Activated CD4-positive, alpha-beta memory T cell treated with anti-CD3 and anti-CD28 coated beads, Interleukin-2, amount 10 ng/mL, durations not matched to agents 7 days and 5 days (primary cell): ENCODE measurements at places on chromosomes 12 and 14. TPM values are rescaled to one million over a fixed set of nuclear protein-coding genes. Genes with fewer than 3 reads are reported as not detected.

DNA sequence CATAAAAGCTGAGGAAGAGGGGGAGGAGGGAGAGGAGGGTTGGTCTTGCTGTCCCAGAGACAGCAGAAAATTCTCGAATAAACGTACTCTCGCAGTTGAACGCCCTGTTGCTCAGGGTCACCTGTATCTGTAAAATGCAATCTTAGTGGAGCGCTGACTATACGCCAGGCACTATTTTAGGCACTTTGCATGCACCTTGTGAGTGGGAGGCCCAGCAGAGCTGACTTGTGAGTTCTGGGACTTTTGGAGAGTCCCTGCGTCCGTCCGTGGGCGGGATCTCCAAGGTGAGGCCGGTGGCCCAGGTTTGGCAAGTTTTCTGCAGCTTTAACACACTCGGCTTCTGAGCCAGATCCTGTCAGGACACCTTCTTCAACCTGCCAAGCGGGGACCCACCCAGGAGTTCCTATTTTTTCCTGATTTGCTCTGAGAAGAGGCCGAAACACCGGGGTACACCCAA is 32.5 kb upstream of the PLEKHG6 start:
- no peak for DNase-seq

DNA sequence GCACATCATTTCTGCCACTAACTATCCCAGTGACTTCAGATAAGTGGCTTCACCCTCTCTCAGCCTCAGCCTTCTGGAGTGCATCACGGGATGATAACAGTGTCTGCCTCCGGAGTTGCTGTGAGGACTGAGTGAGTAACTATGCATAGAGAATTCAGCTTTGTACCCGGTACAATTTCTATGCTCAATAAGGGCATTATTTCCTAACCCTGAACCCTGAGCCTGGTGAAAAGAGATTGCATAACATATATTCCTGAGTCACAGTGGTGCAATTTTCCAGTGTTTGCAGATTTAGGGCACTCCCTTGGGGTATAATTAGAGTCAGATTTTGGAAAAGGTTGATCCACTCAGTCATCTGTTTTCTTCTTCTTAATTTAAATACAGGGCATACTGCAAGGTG is 181.1 kb downstream of the PTPN11 start:
- no peak for DNase-seq

The POLE2 gene
- 24.1 TPM for total RNA-seq

GRCh38 chr12:123723011-123723410 is 10.9 kb downstream of the ATP6V0A2 start:
- no peak for DNase-seq

GRCh38 chr14:27389402-27389801 is 791.6 kb upstream of the NOVA1 start:
- no peak for DNase-seq

The KLRC2 gene
- total RNA-seq = not detected

The HNRNPA1 gene
- 1,363 TPM for total RNA-seq

The PTGES3 gene
- 241 TPM for total RNA-seq

- DNase-seq = no peak
Observed at GRCh38 chr12:130800312-130800711, 38.7 kb downstream of the STX2 start.

The HOXC12 gene
- not detected for total RNA-seq

GRCh38 chr12:112525426-112525809 is 106.7 kb downstream of the PTPN11 start:
- DNase-seq = no peak

GRCh38 chr12:42987216-42987650 is 397.7 kb upstream of the PRICKLE1 start:
- no peak for DNase-seq

The STAC3 gene
- total RNA-seq = 4.1 TPM

DNA sequence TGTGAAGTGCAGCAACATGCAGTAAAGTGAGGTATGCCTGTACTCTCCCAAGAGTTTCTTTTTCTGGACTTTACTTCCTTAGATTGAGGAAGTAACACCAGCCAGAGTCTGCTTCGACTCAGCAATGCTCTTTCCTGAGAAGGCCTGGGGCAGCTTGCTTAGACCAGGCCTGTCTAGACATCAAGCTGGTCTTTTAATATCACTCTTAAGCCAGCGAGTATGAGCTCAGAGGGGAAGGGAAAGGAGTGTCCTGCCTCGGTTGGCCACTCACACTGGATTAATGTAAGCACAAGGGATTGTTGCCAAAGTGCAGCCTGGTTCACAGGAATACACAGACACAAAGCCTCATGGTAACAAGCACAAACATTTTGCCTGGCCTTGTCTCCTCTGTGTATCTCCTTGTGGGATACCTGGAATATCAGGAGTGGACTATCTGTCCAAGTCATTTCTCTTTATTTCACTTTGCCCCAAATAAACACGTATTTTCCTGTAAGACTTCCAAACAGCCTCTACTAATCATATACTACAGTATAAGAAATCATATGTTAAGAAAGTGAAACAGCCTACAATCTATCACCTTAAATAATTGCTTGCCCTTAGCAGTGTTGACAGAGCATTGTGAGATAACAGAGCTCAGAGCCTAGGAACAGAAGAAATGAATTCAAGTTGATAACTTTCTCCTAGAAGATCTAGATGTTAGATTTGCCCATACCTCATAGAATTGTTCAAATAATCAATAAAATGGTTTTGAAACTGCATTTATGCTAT is 121.2 kb upstream of the DAAM1 start:
- no peak for DNase-seq

The LBHD2 gene
- total RNA-seq = not detected

The KRT71 gene
- total RNA-seq = not detected

The CARMIL3 gene
- 3.7 TPM for total RNA-seq

DNA sequence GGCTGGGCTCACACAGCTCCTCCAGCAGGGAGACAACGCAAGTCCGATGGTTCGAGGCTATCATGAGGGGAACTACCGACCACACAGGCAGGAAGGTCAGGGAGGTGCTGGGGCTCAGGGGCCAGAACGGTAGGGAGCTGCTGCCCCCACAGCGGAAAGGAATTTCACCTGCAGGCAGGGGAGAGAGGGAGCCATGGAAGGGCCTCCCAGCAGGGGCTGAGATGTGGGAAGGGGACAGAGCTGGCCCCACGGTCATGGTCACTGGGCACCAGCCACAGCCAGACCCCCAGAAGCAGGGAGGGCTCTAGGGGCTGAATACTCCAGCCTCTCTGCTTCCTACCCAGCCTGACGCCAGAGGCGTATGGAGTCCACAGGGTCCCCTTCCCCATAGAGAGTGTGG is 103.1 kb downstream of the SCARB1 start:
- DNase-seq = no peak

The GALNT6 gene
- total RNA-seq = 18.6 TPM

The MMP17 gene
- 1.1 TPM for total RNA-seq

DNA sequence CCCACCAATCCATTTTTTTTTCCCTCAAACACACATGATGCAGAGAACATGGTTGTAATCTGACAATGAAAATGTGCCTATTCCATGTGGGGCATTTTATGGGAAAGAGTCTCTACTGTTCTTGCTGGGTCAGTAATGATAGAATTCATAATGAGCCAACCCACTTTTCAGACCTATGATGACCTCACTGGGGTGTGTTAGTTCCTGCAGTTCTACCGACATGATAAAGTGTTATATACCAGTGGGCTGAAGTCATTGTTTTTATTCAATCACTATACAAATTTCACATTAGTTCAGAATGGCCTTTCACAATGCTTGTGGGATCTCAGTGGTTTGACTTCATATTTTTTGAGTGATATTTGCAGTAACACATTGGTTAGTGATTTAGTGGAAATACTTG is 47.5 kb downstream of the PPFIBP1 start:
- DNase-seq = no peak

The ASCL1 gene
- not detected for total RNA-seq

The FAM181A gene
- total RNA-seq = not detected

DNA sequence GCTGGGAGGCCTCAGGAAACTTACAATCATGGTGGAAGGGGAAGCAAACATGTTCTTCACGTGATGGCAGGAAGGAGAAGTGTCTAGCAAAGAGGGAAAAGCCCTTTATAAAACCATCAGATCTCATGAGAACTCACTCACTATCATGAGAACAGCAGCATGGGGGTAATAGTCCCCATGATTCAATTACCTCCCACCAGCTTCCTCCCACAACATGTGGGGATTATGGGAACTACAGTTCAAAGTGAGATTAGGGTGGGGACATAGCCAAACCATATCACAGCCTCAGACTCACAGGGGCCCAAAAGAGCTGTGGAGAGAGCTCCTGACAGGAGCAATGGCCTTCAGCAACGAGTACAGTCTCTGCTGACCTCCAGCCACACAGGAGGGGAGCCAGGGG is 151.4 kb downstream of the GXYLT1 start:
- no peak for DNase-seq

GRCh38 chr14:68663385-68664076 is 129.3 kb downstream of the ZFP36L1 start:
- peak; percentile 33 for DNase-seq

The PGF gene
- total RNA-seq = 0.38 TPM

DNA sequence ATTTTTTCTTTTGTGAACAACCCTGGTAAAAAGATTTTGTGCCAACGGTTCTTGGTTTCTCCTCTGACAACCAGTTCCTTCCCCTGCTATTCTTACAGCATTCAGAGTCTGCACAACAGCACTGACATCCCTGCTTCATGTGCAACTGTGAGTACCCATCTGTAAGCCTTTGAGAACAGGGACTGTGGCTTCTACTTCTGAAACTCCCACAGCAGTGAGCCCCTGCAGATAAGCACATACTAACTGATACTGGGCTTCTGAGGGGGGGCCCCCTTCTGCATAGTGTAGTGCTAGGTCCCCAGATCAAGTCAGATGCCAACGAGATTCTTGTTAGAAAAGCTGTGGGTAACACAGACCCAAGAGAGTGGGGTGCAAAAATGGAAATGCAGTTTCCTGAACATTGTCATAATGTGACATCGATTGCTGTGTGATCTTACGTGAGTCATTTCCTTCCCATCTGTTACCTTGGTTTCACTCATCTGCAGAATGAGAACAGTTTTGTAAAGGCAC is 11.1 kb upstream of the NINJ2 start:
- peak; percentile 78 for DNase-seq

- no peak for DNase-seq
Observed at GRCh38 chr14:62098357-62098756, 336.1 kb downstream of the SNAPC1 start.

DNA sequence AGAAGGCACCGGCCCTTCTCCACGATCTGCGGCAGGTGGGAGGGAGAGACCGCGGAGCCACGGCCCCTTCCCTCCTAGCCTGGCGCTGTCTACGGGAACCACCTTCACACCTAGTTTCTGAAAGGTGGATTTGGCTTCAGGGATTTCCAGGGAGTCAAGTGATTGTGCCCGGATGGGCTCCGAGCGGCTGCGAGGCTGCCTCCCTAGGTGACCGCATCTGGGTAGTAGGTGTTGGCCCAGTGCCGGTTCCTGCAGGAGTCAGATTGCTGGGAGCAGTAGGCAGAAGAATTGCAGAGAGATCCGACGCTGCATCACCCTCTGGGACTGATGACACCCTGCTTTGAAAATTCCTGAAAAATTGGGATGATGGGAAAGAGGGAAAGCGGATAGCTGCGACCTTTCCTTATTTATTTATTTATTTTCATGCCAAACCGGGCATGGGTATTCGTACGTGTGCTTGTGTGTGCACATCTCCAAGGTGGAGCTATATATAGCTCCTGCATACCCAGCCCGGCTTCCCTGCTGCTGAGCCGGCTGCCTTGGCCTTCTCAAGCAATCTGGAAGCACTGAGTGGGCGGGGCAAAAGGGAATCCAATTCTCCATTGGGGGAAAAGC is 1.1 kb downstream of the CNTN1 start:
- no peak for DNase-seq

DNA sequence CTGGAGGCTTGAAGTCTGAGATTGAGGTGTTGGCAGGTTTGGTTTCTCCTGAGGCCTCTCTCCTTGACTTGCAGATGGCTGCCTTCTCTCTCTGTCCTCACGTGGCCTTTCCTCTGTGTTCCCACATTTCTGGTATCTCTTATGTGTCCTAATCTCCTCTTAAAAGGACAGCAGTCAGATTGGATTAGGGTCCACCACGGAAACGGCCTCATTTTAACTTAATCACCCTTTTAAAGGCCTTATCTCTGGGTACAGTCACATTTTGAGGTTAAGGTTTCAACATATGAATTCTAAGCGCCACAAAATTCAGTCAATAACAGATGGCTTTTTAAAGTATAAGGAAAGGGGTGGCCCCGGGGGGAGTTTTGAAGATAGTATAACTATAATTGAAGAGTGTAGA is 33.5 kb downstream of the UNC79 start:
- no peak for DNase-seq

GRCh38 chr12:52427083-52427482 is 7.1 kb downstream of the KRT75 start:
- DNase-seq = no peak

DNA sequence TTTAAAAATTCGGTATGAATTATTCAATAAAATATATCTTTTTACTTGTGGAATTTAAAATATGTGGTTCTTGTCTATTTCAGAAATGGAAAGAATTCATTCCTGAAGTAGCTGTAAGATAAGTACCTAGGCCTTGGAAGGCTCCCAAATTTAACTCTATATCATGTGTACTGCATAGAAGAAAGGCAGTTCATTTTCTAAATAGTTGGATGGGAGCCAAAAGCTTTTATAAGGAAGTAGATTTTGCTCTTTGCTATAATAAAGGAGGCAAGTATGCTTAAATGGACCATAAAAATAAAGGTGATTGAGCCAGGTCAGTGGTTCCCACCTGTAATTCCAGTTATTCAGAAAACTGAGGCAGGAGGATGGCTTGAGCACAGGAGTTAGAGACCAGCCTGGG is 187.5 kb downstream of the ATXN7L3B start:
- DNase-seq = no peak

The CFAP54 gene
- total RNA-seq = 0.75 TPM

DNA sequence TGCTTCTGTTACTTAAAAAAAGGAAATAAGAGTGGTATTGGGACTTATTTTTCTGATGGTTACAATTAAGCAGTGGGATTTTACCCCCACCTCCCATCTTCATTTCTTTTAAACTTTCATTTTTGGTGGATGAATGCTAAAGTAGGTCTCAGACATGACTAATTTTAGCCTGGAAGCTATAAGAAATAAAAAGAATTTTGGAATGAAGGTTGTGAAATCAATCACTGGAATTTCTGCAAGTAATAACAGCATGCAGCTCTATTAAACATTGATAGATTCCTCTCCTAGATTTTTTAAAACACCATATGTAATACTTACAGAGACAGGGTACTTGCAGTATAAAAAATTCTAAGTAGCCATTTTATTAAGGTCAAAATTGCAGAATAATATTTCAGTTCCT is 164.2 kb upstream of the CLEC14A start:
- DNase-seq = no peak

- no peak for DNase-seq
Observed at GRCh38 chr12:76799362-76799761, 35.4 kb downstream of the ZDHHC17 start.

- no peak for DNase-seq
Observed at GRCh38 chr12:1197264-1198018, 206.4 kb downstream of the ERC1 start.

The TSHR gene
- total RNA-seq = 0.70 TPM
